ENCODE measurements at places on chromosomes 6 and 20. TPM values are rescaled to one million over a fixed set of nuclear protein-coding genes. Genes with fewer than 3 reads are reported as not detected.

TNF gene
- 0.31 TPM for polyA plus RNA-seq

MUC22 gene
- not detected for polyA plus RNA-seq

VGLL2 gene
- polyA plus RNA-seq = not detected

C6orf47 gene
- 19.4 TPM for polyA plus RNA-seq

GSTA2 gene
- polyA plus RNA-seq = 0.15 TPM

MYO6 gene
- polyA plus RNA-seq = 103 TPM

TMC2 gene
- polyA plus RNA-seq = 0.18 TPM

CCR6 gene
- polyA plus RNA-seq = not detected

PABPC1L gene
- 20.4 TPM for polyA plus RNA-seq

ALDH5A1 gene
- 30.0 TPM for polyA plus RNA-seq

SS18L1 gene
- polyA plus RNA-seq = 16.3 TPM

PLCB4 gene
- polyA plus RNA-seq = 13.9 TPM

KCTD20 gene
- polyA plus RNA-seq = 51.1 TPM

TRIM38 gene
- 7.8 TPM for polyA plus RNA-seq

RAET1L gene
- polyA plus RNA-seq = not detected

C6orf132 gene
- polyA plus RNA-seq = 5.3 TPM

HCK gene
- 3.3 TPM for polyA plus RNA-seq

MRPS18A gene
- 45.4 TPM for polyA plus RNA-seq

PET117 gene
- polyA plus RNA-seq = 19.3 TPM

BPIFA2 gene
- not detected for polyA plus RNA-seq

TGM3 gene
- polyA plus RNA-seq = 0.99 TPM

FAM83B gene
- 8.5 TPM for polyA plus RNA-seq

SYS1 gene
- 33.8 TPM for polyA plus RNA-seq

PLEKHG1 gene
- 41.2 TPM for polyA plus RNA-seq

MTFR2 gene
- polyA plus RNA-seq = 2.4 TPM

ANKEF1 gene
- 8.7 TPM for polyA plus RNA-seq
